ENCODE measurements at places on chromosomes 2 and 18. TPM values are rescaled to one million over a fixed set of nuclear protein-coding genes. Genes with fewer than 3 reads are reported as not detected.

DNA sequence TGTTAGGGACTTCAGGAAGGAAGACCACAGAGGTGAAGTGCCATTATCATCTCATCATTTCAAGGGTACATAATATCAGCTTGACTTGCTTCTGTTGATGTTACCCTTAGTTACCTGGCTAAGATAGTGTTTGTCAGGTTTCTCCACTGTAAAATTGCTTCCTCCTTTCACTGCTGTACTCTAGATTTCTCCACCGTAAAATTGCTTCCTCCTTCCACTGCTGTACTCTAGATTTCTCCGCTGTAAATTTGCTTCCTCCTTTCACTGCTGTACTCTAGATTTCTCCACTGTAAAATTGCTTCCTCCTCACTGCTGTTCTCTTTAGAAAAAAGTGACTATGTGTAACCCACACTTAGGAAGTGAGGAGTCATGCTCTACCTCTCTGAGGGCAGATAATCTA, 1460.3 kb downstream of the SUCLG1 start:
- DNase-seq, result no peak

GRCh38 chr18:35862119-35862640, 110.3 kb upstream of the RMP24 start:
- DNase-seq, result no peak

GRCh38 chr2:216540920-216541319, 42.3 kb downstream of the RPL37A start:
- no peak for DNase-seq

DNA sequence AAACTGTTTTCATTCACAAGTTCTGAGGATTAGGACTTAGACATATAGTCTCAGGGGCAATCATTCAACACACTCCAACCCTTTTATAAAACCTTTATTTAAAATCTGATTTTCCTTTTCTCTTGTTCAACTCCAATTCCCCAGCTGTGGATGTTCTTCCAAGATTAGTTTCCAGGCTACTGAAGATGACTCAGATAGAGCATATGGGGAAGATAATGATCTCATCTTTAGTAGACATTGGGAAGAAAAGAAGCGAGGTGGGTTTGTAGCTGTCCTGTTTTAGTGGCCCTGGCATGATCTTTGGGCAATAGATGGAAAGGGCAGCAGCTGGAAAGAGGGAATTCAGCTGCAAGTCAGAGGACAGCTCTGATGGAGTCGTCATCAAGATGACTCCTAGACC, 247.7 kb upstream of the CCDC68 start:
- DNase-seq, result no peak

GRCh38 chr18:55179835-55180234, 220.6 kb upstream of the CCDC68 start:
- no peak for DNase-seq

- DNase-seq, result peak; percentile 43
Measured at GRCh38 chr2:198374375-198375082, 570.1 kb downstream of the PLCL1 start.

- no peak for DNase-seq
Measured at GRCh38 chr2:21774691-21775368, 651.1 kb downstream of the TDRD15 start.

GRCh38 chr2:205198140-205198525, 484.2 kb upstream of the NRP2 start:
- no peak for DNase-seq

DNA sequence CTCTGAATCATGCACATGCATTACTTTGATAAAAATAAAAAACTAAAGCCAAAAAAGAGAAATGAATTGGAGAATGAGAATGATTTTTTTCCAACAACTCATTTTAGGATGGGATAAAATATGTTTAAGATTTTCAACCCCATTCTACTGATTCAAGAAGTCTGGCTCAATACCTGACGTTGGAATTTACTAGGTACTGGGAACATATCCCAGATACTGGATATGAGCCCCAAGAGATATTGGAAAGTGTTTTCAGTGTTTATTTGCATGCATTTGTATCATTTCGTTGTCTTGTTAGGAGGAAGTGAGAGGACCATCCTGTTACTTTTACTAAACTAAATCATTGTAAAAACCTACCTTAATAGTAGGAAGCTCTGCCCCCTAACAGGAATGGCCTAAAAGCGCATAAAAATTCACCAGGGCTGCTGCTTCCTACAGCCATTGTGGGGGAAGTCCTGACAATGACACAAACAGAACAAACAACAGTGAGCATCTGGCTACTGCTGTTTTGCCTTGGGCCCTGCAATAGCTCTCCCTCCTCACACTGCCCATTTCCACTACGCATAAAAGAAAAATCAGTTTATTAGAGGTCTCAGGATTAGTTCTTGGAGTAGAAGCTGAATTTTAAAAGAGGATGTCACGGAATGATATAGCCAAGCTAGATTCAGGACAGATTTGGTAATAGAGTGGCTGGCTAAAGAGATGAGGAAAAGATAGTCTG, 35.2 kb downstream of the ANKAR start:
- no peak for DNase-seq

GRCh38 chr2:161075701-161076100, 84.5 kb upstream of the TANK start:
- no peak for DNase-seq

- DNase-seq, result no peak
Measured at GRCh38 chr2:209367075-209367747, 56.6 kb upstream of the MAP2 start.

The TMEM198 gene
- total RNA-seq, result 8.8 TPM

The CPS1 gene
- 12.4 TPM for total RNA-seq

The CNOT11 gene
- 46.8 TPM for total RNA-seq

The PXDN gene
- 140 TPM for total RNA-seq
